Activated CD8-positive, alpha-beta memory T cell treated with anti-CD3 and anti-CD28 coated beads, Interleukin-2, amount 50 U/mL, for 4 hours (primary cell): ENCODE measurements at places on chromosomes 5 and 9.

GRCh38 chr5:163631856-163632255 lies 126.4 kb downstream of the MAT2B start:
- DNase-seq = no peak

DNA sequence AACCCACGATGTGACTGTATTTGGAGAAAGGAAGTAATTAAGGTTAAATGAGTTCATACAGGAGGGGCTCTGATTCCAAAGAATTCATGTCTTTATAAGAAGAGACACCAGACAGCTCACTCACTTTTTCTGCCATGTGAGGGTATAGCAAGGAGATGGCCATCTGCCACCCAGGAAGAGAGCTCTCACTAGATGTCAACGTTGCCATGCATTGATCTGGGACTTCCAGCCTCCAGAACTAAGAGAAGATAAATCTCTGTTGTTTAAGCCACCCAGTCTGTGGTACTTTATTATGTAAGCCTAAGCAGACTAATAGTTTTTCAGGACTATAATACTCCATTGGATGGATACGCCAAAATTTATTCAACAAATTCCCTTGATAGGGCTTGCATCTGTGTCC lies 89.8 kb upstream of the RAD23B start:
- no peak for DNase-seq

DNA sequence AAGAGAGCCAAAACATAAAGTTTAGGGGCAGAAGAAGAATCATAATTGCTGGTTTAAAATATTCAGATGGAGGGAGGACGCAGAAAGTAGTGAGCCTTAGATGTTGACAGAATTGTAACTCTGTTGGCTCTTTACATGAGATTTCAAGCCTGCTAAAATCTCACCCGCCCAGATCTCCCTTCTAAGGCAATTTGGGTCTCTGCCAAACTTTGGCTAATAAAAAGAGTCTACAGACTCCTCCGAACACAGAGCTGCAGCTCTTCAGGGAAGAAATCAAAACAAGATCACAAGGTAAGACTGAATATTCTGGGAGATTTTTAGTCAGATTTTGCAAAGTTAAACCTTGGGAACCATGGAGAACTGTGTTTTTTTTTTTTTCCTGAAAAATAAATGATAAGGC lies at the start of gene IL33:
Gene IL33 (plus strand): TSS at position 246 of the 400 bp plus-strand sequence. CDS start 25,888 bp downstream, outside the sequence.
- DNase-seq = no peak

DNA sequence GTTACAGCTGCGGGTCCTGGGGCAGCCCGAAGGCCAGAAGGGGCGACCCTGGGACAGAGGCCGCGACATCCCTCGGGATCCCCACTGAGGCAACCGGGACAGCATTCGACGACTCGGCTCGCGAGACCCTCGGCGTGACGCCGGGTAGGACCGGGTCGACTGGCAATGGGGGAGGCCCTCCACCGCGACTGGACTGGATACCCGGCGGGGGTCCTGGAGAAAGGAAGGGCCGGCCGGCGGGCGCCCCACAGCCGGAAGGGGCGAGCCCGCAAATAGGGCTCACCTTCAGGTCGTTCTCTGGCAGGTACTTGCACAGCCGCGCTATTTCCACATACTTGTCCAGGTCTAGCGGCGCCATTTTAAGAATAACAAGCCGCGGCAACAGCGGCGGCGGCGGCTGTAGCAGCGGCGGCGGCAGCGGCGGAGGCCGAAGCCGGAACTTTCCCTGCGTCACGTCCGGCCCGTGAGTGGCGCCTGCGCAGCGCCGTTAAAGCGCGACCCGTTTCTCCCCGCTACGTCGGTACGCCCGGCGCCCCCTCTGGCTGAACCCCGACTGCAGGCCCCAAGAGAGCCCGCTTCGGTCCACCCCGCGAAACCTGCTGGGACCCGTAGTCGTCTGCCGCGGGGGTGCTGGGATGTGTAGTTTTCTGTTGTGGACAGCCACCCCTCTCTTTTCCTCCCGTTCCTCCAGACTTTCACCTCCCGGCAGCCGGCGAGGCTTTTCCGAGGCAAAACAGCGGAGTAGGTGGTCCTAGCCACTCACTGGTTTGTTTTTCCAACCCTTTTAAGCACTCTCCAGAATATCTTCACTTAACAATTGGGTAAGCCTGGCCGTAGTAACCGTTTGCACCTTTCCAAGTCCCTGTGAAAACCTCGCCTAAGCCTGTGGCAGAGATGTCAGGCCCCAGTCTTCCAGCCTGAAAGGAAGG lies at the start of gene PPP6C:
Gene PPP6C (minus strand): TSS at position 443 of the 929 bp plus-strand sequence. CDS start 85 bp downstream, at position 358.
- DNase-seq = peak; percentile 98

DNA sequence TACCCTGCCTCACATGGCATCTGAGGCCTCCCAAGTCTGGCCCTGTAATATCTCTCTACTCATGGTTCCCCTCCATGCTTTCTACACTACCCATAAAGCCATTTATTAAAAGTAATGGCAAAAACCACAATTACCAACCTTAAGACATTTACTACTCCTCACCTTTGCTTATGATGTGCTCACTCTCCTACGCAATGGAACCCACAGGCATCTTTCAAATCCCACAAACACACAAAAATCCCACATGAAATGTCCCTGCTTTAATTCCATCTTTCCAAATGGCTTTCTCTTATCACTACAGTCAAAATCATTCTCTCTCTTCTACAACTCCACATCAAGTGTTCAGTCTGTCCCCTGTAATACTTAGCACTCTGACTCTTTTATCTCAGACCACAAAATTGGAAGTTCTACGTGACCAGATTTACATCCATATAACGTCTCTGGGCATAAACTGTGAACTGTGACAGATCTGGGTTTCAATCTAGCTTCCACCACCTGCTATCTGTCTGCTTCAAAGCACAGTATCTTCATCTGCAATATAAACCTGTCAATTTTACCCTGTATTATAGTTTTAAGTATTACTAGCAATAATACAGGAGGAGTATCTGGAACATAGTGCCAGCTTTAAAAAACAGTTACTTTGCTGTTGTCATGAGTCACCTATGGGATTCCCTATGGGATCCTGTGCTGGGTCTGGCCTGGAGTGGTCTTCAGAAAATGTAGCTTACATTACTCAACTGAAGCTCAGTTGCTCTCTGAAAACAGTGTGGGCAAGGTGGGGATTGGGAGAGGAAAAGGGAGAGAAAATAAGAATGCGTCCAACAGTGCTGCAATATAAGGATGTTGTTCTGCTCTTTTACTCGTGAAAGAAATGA lies 137.1 kb upstream of the TRIM32 start:
- DNase-seq = no peak

DNA sequence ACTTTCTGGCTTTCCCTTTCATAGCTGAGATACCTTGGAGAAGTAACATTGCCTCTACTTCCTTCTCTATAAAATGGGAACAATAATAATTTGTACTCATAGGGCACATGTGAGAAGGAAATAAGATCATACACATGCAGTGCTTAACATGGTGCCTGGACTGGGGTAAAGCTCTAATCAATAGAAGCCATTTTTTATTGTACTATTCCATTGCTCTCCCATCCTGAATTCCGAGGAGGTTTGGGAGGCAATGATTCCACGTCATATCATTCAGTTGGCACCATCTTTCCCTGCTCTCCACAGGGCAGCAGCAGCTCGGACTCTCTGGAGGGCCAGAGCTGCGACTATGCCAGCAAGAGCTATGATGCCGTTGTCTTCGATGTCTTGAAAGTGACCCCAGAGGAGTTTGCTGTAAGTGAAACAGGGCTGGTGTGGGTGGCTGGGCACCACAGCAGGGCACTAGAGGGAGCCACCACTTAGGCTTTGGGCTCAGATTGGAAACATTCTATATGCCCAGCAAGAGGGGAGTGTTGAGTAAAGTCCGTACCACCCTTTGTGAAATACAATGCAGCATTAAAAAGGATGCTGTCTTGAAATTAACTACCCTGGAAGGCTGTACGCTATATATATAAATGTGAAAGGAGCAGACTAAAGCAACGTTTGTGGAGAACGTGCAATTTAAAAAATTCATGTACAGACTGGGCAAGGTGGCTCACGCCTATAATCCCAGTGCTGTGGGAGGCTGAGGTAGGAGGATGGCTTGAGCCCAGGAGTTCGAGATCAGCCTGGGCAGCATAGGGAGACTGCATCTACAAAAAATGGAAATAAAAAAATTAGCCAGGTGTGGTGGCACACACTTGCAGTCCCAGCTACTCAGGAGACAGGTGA lies 51.2 kb downstream of the RALGPS1 start:
- DNase-seq = peak; percentile 58

DNA sequence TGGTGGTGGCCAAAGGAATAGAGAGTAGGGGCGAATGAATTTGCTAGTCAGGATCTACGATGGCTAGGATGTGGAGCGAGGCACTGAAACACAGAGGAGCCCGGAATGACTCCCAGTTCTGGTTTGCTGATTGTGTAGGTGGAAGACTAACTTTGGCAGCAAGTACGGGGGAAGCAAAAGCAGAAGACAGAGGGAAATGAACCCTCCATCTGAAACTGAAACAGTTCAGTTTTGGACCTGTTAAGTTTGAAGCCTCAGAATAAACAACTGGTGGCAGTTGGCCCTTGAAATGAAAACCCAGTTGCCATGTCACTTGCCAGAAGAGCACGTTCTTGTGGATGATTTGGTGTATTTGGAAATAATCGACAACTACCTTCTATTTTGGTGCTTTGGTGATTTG lies 15.4 kb upstream of the SMIM15 start:
- DNase-seq = no peak

GRCh38 chr5:94288937-94289336 lies 329.5 kb downstream of the KIAA0825 start:
- no peak for DNase-seq

GRCh38 chr9:83649515-83649914 lies 26.6 kb downstream of the IDNK start:
- DNase-seq = no peak

DNA sequence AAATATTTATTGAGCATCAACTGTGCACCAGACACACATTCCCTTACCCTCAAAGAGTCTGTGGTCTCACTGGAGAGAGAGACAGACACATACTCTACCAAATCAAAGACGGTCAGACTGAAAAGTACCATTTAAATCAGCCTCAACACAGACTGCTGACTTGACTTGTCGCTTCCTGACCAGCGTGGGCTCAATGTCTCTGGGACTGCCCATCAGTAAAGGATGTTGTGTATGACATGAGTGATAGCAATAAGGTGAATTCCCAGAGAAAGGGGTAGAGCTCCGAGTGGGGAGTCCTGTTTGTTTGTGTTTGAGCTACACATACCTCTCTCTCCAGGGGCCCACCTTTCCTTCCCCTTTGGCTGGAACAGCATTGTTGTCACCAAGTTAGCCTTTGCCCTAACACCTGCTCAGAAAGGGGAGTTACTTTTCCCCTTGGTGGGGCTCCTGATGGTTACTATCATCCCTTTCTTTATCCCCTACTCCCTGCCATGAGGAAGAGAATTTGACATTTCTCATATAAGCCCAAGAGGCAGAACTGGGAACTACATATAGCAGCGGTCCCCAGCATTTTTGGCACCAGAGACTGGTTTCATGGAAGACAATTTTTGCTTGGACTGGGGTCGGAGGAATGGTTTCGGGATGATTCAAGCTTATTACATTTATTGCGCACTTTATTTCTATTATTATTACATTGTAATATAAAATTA lies 33.9 kb downstream of the NR4A3 start:
- no peak for DNase-seq

DNA sequence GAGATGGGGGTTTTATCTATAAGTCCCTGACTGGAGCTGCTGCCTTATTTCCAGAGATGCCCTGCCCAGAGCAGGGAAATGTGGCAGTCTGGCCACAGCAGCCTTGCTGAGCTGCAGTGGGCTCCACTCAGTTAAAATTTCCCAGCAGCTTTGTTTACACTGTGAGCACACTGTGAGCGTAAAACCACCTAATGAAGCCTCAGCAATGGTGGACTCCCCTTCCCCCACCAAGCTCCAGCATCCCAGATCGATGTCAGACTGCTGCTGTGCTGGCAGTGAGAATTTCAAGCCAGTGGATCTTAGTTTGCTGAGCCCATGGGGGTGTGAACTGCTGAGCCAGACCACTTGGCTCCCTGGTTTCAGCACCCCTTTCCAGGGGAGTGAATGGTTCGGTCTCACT lies 208.7 kb upstream of the RAI14 start:
- DNase-seq = no peak

DNA sequence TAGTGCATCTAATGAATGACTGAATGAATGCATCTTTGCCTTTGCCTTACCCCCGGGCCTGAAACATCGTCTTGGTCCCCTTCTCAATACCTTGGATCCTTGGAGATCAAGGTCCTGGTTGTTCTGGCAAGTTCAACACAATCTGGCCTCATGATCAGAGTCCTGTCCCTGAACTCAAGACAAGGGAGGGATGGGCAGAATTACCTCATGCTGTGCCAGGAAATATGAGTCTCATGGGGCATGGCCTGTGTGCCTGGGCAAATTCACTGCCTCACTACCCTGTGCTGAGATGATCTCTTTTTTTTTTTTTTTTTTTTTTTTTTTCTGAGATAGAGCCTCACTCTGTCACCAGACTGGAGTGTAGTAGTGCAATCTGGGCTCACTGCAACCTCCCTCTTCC lies 630 bp upstream of the BTNL3 start:
- no peak for DNase-seq

GRCh38 chr5:157196045-157196444 lies 15.4 kb downstream of the ITK start:
- DNase-seq = no peak

GRCh38 chr5:120007598-120007997 lies 378.2 kb downstream of the FAM170A start:
- DNase-seq = no peak

DNA sequence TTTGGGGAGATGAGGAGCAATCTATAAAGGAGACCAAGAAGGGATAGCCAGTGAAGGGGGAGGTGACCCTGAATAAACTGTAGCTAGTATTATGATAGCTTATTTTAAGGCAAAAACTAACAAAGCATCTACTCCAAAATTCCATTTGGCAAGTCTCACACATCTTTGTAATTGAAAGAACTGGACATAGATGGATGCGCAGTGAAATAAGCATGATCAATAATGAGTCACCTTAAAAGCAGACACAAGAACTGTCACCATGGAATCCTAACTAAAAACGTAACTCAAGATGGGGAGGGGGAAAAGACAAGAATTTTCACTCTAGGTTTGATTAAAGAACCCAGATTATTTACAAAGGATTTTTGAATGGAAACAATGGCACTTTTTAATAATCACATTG lies 164.5 kb downstream of the MED27 start:
- no peak for DNase-seq

GRCh38 chr5:76958991-76959767 lies 6.3 kb downstream of the CRHBP start:
- DNase-seq = no peak

DNA sequence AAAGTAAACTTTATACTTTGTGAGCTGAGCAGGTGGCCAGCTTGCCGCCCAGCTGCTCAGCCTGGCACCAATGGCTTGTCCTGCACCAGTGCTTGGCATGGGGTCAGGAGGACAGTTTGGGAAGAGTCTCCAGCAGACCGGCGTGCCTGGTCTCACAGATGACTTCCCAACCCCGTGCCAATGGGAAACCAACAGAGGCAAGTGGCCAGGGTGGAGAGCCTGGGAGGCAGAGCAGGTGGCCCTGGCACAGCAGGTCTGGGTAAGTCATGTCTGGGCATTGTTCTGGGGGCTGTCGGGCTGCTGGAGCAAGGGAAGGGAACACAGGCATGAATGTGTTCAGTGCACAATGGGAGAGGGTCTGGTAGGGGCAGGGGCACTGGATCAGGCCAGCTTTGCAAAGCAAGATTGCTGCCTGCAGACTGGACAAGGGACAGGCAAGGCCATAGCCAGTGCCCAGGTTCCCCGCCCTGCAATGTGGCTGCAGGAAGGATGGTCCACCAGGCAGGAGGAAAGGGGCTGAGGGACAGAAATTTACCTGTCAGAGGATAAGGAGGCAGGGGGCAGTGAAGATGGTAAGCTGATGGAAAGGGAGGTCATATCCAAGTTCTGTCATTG lies 76.2 kb upstream of the ALDH1B1 start:
- no peak for DNase-seq
